CD4-positive, alpha-beta T cell treated with Interleukin-4 for 4 hours (primary cell): ENCODE measurements at places on chromosomes 11 and 22.

DNA sequence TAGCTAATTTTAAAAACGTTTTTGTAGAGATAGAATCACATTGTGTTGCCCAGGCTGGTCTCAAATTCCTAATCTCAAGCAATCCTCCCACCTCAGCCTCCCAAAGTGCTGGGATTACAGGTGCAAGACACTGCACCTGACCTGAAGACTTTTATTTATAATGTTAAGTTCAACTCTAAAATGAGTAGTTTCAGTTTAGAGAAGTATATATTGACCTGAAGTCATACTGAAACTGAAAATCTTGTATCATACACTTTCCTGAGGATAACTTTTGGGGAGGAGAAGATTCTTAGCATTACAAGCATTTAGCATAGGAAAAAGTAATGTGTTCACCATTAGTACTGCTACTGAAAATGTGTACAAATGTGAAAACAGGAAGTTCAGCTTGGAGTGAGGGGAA, 249.3 kb downstream of the CASP12 start:
- DNase-seq = no peak

DNA sequence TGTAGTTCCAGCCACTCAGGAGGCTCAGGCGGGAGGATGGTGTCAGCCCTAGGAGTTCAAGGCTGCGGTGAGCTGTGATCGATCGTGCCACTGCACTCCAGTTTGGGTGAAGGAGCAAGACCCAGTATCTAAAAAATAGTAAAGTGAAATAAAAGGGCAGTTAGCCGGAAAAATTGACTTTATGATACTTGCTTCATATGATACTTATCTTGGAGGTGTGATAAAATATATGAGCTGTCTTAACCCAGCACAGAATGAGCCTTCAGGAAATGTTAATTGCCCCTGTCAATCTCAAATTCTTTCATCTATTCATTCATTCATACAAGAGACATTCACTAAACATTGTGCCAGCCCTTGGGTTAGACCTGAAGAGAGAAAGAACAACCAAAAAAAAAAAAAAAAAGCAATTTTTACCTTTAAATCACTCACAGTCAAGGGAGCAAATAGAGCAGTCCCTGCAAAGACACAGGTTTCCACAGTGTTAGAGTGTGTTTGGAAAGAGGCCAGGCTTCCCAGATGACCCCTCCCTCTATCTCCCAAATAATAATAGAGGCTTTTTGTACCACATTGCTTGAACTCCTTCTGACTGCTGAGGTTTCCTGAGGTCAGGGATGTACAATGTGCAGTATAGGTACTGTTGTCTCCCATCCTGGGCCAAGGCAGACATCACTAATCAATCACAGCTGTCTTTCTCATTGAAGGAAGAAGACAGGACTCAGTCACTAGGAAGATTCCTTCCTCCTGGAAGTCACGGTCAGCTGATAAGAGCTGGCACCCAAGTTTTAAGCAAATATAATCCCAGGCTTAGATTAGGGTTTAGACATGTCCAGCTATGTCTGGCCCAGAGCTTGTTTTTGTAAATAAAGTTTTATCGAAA, 454.6 kb downstream of the MIAT start:
- DNase-seq = no peak

GRCh38 chr22:26565181-26565580, 24.8 kb downstream of the TPST2 start:
- no peak for DNase-seq

GRCh38 chr11:65338676-65339075, 5.0 kb downstream of the DPF2 start:
- no peak for DNase-seq

DNA sequence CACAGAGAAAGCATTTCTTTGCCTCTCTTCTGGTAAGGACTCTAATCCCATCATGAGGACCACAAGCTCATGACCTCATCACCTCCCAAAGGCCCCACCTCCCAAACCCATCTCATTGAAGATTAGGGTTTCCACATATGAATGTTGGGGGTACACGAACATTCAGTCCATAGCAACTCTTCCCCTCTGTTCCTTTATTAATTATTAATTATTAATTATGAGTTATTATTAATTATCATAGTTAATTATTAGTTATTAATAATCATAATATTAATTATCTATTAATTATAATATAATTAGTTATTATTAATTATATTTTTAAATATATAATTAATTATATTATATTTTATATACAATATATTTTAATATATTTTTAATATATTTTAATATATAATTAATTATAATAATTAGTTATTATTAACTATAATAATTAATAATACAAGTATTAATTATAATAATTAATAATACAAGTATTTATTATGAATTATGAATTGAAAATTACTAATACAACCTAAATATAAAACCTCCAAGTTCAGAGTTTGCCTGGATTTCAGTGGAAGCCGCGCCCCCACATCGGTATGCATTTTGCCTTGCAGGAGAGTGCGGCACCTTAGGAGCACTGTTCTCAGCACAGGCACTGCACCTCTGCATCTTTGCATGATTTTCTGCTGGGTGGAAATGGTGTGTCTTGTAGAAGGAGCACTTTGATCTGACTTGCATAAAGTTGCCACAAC, 128.0 kb upstream of the FGF3 start:
- DNase-seq = no peak
